Osteoblast (primary cell): ENCODE measurements at places on chromosomes 6 and 20.

GRCh38 chr6:111841822-111842221 lies 31.4 kb downstream of the FYN start:
- peak; percentile 79 for DNase-seq

DNA sequence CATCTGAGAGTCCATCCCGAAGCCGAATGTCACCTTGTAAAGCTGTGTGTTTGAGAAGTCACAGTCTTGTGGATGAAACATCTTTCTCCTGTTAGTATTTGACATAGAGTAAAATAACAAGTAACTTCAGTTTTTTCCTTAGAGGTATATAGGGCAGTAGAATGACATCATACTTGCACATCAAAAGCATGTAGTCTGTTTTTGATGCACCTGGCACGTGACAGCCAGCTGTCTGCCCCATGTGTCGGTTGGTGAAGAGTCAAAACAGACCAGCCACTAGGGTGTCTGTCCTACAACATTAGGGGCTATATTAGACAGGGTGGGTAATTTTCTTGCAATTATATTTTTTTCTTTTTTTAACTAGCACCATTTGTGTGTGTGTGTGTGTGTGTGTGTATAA lies 70.2 kb downstream of the SNX9 start:
- DNase-seq, result no peak

GRCh38 chr20:37749620-37750403 lies 56.0 kb downstream of the CTNNBL1 start:
- DNase-seq, result no peak

GRCh38 chr6:9131616-9132015 lies 696.3 kb upstream of the SLC35B3 start:
- no peak for DNase-seq

- no peak for DNase-seq
Measured at GRCh38 chr20:58246346-58246745, 17.9 kb upstream of the ANKRD60 start.

GRCh38 chr6:3756546-3756945 lies 5.0 kb upstream of the PXDC1 start:
- DNase-seq, result peak; percentile 54

GRCh38 chr6:96649926-96650325 lies 87.0 kb downstream of the FHL5 start:
- no peak for DNase-seq

GRCh38 chr6:167409079-167409478 lies 84.2 kb downstream of the TTLL2 start:
- no peak for DNase-seq

GRCh38 chr20:32960849-32961731 lies 43.1 kb downstream of the SUN5 start:
- no peak for DNase-seq

- DNase-seq, result no peak
Measured at GRCh38 chr20:38143238-38143645, 21.8 kb downstream of the TGM2 start.

GRCh38 chr6:133854364-133855275 lies 34.3 kb upstream of the TCF21 start:
- peak; percentile 79 for DNase-seq

GRCh38 chr6:147177286-147177685 lies 26.9 kb upstream of the STXBP5 start:
- DNase-seq, result no peak

DNA sequence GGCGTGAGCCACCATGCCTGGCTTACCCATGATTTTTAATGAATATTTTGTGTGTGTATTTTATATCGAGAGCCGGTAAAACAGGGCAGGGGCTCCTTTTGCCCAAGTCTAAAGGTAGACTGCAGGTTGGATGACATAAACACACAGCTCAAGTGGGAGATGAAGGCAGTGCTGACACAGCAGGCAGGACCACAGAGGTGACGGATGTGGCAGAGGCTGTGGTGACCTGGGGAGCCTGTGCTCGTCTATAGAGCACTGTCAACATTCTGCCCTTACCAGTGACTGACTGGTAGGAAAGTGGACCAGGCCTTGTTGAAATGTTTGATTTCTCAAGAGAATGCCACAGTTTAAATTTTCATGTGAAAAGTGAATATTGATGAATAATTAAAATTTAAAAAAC lies 137.5 kb downstream of the ZFP64 start:
- no peak for DNase-seq

GRCh38 chr6:43956478-43956877 lies 170.8 kb downstream of the MRPL14 start:
- no peak for DNase-seq

DNA sequence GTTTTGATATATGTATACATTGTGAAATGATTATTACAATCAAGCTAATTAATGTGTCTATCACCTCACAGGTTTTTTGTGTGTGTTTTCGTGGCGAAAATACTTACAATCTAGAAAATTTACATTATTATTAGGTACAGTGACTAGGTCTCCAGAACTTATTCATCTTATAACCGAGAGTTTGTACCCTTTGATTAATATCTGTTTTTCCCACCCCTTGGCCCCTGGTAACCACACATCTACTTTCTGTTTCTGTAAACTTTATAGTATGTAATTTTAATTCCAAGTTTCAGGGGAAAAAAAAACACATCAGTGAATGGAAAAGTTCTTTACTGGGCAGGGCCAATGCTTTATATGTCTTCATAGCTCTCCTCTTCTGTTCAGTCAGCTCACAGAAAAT lies 131.4 kb downstream of the LMBRD1 start:
- no peak for DNase-seq

DNA sequence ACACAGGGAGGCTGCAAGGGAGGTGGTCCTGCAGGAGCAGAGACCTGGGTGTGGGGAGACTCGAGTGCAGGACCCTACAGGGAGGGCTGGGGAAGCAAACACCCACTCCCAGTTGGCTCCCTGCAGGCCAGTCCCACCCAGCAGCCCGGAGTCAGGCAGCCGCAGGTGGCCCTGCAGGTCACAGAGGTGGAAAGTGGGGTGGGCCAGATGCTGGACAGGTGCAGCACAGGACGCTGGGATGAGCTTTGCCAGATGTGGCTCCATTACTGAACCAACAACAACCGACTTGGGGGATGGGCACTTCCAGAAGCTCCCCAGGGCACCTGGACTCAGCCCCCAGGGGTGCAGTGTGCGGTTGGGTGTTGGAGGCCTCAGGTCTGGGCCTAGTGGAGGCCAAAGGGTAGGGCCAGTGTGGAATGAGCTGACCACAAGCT lies 26.6 kb upstream of the MYT1 start:
- DNase-seq, result peak; percentile 32

DNA sequence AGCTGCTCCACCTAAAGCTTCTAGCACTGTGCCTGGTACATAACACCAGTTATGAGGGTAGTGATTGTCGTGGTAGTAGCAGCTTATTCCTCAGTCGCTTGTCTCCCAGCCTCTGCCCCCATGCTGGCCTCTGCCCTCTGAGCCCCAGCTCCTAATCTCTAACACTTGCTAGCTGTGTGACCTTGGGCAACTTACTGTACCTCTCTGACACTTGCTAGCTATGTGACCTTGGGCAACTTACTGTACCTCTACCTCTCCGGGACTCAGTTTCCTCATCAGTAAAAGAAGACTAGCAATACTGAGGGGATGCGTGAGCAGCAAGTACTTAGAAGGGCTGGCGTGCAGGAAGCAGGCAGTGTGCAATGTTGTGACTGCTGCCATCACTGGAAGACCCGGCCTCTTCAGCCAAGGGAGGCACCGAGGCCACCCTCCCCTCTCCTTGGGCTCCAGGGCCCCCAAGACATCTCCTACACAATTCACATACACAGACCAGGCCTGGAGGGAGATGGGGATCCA lies 9.9 kb downstream of the MDFI start:
- DNase-seq, result peak; percentile 71

GRCh38 chr6:65803186-65803585 lies 96.2 kb upstream of the EYS start:
- DNase-seq, result no peak

- DNase-seq, result no peak
Measured at GRCh38 chr6:11389977-11390376, 147.6 kb upstream of the TMEM170B start.

DNA sequence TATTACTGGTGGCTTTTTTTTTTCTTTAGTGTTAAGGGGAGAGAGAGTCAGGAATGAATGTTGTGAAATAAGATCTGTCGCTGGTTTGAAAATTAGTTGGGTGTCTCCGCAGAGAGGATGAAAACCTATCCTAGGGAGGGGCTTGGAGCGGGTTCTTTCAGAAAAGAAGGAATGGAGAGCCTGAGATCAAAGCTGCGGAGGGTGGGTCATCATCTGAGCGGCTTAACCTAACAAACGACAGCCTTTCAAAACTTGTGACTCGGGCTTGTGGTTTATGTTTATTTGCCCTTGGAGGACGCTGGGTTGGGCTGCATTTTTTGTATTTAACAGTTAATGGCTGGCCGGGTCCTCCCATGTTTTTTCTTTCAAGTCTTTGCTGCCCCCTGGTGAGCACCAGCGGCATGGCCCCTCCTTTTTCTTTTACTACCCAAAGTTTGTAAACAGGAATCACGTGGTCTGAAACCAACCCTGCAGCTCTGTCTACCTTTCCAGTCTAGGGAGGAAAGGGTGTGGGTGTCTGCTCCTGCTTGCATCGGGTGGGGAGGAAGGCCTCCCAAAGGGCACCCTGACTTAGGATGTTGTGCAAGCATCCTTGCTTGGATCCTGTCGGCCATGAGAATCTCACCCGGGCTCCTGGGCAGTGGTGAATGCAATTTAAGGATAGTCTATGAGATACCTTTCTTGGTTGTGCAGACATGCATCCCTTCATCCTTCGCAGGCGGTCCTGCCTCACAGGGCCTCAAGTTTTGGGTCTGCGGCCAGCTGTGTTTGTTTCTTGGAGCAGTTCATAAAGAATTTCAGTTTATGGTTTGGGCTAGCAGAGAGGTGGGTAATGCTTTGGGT lies 2.2 kb downstream of the PIM1 start:
- peak; percentile 96 for DNase-seq

DNA sequence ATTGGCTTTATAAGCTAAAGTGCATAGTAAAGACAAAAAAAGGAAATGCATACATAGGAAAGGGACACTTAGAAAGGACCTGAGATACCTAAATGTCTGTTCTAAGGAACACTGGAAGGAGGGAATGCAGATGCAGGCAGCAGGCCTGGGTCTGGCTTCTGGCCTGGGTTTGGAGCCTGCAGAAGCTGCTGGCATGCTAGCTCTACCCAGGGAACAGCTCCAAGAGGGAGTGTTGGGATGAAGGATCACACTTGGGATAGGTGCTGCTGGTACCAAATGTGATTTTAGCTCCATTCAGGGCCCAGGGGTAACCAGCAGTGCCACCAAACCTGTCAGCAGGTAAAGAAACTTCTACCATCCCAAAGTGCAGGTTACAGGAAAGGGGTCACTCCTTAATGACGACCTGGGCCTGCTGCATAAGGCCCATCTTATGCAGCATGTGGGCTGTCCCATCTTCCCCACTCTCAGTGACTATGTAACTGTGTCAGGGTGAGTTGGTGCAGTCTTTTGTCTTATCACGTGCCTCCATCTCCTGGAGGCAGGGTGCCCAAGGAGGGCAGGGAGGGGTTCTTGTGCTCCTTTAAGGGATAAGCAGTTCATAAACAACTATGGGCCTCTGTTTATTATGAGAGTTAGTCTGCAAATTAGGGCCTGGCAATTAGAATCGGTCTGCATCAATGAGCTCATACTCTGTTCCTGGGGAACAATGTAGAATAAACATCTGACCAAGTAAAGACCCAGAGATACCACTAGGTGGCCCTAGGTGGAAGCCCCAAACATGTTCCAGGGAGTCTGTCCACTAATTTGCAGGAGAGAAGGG lies 26.9 kb downstream of the DDX27 start:
- peak; percentile 75 for DNase-seq

GRCh38 chr6:144262470-144263369 lies 22.4 kb upstream of the UTRN start:
- no peak for DNase-seq

- no peak for DNase-seq
Measured at GRCh38 chr20:8315639-8316573, 183.8 kb downstream of the PLCB1 start.

DNA sequence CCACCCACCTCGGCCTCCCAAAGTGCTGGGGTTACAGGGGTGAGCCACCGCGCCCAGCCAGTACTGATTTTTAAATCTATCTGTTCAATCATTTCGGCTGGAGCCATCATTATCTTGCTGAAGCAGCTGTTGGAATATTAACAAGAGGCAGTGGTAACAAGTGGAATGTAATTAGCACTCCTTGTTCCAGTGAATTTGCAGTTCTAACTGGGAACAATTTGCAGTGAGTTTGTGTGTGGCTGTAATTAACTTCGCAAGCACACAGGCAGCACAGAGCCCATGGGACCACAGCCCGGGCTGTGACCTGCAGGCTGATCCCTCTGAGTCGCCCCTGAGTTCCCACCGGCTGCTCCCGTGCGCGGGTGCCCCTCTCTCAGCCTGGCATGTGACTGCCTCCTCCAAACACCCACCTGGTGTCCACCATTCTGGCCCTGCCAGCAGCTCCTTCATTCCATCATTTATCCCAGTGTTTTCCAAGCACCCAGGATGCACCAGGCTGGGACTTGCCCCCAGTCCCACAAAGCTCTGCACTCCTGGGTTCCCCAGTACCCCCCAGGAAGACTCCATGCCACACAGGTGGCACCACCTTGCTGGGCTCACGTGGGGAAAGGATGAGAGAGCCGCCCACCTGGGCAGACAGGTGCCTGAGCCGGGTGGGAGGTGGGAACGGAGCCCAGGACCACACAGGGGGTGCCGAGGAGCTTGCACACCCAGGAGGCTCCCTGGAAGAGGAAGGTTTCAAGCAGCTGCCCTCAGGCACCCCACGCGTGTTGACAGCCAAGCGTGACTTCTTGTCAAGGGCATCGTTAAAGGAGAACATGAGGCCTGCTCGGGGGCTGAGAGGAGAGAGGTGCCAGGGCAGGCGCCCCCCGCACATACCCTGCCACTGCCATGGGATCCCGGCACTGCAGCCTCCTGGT lies 75.2 kb downstream of the YTHDF1 start:
- DNase-seq, result peak; percentile 83

GRCh38 chr20:41038878-41039404 lies 10.3 kb downstream of the TOP1 start:
- peak; percentile 78 for DNase-seq

- no peak for DNase-seq
Measured at GRCh38 chr6:122431780-122432179, 32.3 kb downstream of the HSF2 start.

- no peak for DNase-seq
Measured at GRCh38 chr20:35840421-35840820, 68.6 kb downstream of the PHF20 start.

GRCh38 chr6:22754061-22754460 lies 184.7 kb downstream of the HDGFL1 start:
- DNase-seq, result no peak

- DNase-seq, result peak; percentile 78
Measured at GRCh38 chr20:39849664-39850063, 839.4 kb downstream of the MAFB start.

DNA sequence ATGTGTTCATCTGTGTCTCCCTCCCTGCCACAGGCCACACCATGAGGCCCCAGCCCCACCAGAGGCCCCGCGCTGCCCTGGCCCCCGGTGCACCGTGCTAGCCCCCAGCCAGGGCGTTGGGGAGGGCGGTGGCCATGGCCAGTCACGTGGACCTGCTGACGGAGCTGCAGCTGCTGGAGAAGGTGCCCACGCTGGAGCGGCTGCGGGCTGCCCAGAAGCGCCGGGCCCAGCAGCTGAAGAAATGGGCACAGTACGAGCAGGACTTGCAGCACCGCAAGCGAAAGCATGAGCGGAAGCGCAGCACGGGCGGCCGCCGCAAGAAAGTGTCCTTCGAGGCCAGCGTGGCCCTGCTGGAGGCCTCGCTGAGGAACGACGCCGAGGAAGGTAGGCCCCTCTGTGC lies 30.3 kb downstream of the PPP1R16B start:
- no peak for DNase-seq
